ENCODE measurements at places on chromosomes 4 and X. TPM values are rescaled to one million over a fixed set of nuclear protein-coding genes. Genes with fewer than 3 reads are reported as not detected.

GRCh38 chrX:16202943-16203342 lies 35.7 kb downstream of the MAGEB17 start:
- DNase-seq = no peak

- no peak for DNase-seq
Observed at GRCh38 chrX:75301060-75301459, 27.2 kb downstream of the UPRT start.

- no peak for DNase-seq
Observed at GRCh38 chr4:152667781-152668180, 12.0 kb downstream of the TMEM154 start.

GRCh38 chrX:48919360-48919841 lies 577 bp upstream of the PIM2 start:
- no peak for DNase-seq

DNA sequence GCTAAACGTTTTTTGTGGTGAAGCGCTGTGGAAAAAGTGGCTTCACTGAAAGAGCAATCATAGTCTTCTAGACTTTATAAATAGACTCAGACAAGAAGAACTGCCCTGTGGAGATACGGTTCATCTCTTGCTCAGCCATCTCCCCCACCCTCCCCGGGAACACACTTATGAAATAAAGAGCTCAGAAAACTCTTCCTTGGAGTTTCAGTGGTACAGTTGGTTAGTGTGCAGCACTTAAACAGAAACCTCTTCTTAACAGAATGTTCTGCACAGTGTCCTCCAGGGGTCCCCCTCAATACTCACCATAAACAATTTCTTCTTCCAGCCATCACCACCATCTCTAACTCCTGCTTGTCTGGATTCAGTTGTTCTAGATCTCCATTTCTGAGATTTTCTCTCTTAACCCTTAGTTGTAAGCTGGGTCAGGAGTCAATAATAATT lies 313.0 kb downstream of the ARHGAP10 start:
- no peak for DNase-seq

Gene TCP11X2
- total RNA-seq = not detected

DNA sequence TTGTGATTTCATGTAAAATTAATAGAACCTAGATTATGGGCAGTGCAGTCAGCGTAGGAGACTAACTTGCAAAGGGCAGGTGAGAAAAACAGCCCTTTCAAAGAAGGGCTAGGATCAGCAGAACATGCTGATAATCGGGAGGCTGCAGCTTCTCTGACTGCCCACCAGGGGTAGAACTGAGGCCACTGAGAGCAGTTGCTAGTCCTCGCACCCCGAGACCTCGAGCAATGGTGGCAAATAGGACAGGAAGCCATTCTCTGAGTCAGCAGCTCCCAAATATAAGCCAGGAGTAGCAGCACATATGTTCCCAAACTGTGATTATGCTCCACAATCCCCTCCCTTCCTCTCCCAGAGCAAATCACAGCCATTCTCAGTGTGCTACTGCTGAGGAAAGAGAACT lies 186.5 kb downstream of the MSL3 start:
- DNase-seq = no peak

DNA sequence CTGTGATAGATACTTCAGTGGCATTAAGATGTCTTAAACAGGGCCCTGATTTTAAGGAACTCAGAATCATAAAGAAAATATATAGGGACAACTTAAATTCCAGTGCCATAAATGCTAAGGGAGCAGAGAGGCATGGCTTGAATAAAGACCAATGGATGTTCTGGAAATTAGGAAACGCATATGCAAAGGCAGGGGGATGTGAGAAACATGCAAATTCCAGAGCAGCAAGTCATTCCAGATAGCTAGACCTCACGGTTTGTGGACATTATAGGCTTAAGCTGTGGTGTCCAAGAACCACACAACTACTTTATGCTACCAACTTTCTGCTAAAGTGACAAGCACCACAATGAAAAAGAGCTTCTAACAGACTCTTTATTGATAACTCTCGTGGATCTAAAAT lies 132.6 kb upstream of the ANK2 start:
- no peak for DNase-seq

Gene CT45A1
- total RNA-seq = not detected

Gene KCND1
- total RNA-seq = 2.5 TPM

DNA sequence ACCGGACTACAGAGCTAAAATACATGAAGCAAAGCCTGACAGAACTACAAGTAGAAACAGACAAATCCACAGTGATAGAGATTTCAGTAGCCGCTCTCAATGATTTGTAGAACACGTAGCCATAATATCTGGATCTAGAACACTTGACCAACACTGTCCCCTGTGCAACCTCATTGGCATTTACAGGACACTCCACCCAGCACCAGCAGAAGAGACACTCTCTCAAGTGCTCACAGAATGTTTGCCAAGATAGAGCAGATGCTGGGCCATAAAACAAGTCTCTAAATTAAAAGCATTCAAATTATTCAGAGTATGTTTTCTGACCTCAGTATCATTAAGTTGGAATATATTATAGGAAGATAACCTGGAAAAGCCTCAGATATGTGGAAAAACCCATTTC lies 21.7 kb downstream of the HTT start:
- DNase-seq = no peak

Gene SHOX
- 0.36 TPM for total RNA-seq

Gene CTAG1A
- total RNA-seq = not detected

GRCh38 chr4:31054295-31054694 lies 334.1 kb downstream of the PCDH7 start:
- DNase-seq = no peak

Gene NPY1R
- 4.3 TPM for total RNA-seq

Gene CCDC120
- total RNA-seq = 7.9 TPM

GRCh38 chr4:28378109-28378830 lies 1517.6 kb downstream of the STIM2 start:
- DNase-seq = no peak

Gene CHM
- total RNA-seq = 36.6 TPM
